ENCODE measurements at places on chromosomes 5 and 9.

DNA sequence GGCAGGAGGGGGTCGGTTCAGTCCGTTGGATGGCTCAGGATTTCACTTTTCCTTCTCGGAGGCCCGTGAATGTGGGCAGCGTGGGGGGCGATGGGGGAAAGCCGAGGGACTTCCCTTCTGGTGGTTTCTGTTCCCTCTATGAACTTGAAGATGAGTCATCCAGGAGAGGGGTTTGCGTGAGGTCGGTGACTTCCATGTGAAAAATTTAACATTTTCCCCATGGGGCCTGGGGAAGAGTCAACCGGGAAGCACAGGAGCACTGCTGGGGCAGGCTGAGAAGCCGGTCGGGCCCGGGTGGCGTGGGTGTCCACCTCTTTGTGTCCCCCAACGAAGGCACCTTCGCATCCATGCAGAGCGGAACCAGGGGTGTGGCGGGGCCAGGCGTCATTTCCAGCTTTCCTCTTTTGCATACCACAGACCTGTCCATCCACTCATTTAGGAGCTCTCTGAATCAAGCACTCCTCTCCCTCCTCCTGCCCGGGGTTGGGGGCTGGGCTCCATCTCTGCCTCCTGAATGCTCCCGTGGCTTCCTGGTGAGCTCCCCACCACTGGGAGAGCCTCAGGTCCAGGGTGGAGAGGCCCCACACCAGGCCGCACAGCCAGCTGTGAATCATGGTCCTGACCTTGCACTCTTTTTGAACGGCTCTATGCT is 68.4 kb downstream of the ANKRD33B start:
- no peak for DNase-seq

DNA sequence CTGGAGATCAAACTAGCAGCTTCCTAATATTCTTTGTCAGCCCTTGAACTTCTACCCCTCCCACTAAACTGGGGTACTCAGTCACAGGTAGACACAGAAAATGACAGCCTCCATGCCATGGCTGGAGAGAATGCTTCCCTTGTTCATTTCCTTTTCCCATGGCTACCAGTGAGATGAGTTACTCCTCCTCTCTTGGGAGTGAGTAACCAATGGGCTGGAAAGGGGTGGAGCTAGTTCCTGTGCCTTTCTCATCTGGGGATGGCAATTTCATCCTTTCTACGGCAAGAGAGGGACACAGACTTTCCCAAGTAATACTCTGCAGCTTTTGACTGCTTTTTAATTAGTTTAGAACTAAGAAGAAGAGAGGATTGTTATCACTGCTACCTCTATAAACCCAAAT is 1045.6 kb upstream of the WWC1 start:
- no peak for DNase-seq

- no peak for DNase-seq
These were observed 232.4 kb downstream of the ESM1 start for GRCh38 chr5:54753034-54753433.

DNA sequence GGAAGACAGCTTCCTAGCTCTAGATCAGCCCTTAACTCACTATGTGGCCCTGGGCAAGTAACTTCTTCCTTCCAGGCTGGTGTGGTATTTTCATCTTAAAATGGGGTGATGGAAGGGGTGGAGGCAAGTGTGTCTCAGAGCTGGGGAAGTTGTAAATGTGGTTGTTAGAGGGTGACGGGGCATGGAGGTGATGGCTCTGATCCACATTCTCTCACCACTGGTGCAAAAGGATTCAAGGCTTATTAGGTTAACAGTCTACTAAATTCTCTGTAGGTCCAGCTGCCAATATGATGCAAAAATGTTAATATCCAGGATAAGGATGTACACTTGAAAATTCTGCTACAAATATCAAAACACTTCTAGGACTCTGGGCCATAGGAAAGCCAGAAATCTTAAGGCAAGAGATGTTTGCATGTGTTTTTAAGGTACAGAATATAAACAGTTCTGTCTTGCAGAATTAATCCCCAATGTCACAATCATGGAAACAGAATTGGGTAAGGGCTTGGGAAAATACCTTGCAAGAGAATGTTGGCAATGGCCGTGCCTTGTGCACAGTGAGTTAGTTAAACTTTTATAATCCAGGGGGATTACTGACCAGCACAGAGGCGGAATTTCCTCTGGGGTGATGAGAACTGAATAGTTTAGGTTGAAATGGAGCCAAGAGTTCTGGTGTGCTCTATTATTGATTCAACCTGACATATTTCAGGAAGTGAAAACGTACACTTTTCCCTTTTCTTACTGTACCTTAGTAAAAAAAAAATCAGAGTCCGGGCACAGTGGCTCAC is 19.8 kb downstream of the TNFSF15 start:
- DNase-seq, result no peak

GRCh38 chr5:154728939-154729588 is 26.1 kb upstream of the LARP1 start:
- no peak for DNase-seq

- DNase-seq, result no peak
These were observed 28.9 kb downstream of the PLAC8L1 start for GRCh38 chr5:146076455-146076854.
